ENCODE measurements at places on chromosomes 1 and 21.

DNA sequence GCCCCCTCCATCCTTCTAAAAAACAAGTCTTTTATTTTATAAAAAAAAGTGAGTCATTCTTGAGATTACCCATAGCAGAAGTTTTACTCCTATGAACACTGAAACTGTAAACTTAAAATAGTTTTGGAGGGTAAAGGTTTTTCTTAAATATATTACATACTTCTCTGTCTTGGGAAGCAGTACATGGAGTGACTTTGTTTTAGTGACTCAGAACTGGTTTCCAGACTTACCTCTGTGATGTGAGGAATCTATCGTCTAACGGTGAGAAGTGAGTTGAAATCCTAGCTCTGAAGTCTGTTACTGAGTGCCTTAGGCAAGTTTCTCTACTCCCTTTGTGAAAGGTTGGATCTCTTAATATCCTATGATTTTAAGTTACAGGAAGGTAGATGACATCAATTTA lies 176.3 kb upstream of the POU3F1 start:
- no peak for DNase-seq

- DNase-seq: no peak
Observed at GRCh38 chr1:231993968-231994455, 367.4 kb downstream of the DISC1 start.

- DNase-seq: no peak
Observed at GRCh38 chr1:41612953-41613352, 128.5 kb upstream of the EDN2 start.

DNA sequence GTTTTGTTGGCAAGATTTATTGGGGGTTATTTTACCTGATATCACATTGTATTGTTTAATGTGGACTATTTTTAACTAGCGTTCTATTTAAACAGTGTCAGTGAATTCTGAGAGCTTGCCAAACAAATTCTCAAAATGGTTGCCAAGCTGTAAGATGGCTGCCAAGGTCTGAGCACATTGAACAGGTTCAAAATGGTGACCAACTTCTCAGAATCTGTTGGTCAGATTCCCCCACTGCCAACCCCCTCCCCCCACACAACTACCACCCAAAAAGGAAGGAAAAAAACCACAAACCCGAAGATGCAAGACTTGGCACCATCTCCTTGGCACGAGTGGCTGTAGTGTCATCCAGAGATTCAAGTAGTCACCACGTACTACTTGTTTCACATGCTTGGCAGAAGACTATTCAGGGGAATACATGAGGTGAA lies 159.1 kb downstream of the NFIA start:
- DNase-seq: no peak

DNA sequence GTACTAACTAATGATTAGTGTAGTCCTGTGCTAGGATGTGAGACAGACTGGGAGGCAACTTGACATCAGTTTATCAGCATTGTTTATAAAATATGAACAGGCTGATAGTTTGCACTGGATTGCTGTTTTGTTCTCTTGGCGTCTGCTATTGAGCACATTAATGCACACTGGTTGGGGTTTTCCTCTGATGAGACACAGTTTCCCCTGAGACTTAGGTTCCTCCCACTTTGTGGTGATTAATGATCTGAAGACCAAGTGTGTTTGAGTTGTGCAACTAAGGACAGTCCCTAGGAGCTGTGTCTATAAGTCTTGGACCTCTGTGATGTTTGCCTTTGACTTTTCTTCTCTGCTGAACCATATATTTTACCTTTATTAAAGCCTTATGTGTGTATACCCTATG lies 1015.4 kb downstream of the AMY1C start:
- DNase-seq: no peak

- DNase-seq: no peak
Observed at GRCh38 chr21:18937337-18937736, 533.8 kb upstream of the TMPRSS15 start.

- DNase-seq: no peak
Observed at GRCh38 chr1:164842870-164843269, 283.9 kb downstream of the PBX1 start.

DNA sequence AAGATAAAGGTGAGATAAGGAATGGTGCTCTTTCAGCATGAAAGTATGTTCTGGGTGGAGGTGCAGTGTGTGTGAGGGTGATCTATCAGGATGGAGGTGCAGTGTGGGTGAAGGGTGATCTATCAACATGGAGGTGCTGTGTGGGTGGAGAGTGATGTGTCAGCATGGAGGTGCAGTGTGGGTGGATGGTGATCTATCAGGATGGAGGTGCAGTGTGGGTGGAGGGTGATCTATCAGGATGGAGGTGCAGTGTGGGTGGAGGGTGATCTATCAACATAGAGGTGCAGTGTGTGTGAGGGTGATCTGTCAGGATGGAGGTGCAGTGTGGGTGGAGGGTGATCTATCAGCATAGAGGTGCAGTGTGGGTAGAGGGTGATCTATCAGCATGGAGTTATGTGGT lies 12.3 kb upstream of the MAP10 start:
- no peak for DNase-seq

DNA sequence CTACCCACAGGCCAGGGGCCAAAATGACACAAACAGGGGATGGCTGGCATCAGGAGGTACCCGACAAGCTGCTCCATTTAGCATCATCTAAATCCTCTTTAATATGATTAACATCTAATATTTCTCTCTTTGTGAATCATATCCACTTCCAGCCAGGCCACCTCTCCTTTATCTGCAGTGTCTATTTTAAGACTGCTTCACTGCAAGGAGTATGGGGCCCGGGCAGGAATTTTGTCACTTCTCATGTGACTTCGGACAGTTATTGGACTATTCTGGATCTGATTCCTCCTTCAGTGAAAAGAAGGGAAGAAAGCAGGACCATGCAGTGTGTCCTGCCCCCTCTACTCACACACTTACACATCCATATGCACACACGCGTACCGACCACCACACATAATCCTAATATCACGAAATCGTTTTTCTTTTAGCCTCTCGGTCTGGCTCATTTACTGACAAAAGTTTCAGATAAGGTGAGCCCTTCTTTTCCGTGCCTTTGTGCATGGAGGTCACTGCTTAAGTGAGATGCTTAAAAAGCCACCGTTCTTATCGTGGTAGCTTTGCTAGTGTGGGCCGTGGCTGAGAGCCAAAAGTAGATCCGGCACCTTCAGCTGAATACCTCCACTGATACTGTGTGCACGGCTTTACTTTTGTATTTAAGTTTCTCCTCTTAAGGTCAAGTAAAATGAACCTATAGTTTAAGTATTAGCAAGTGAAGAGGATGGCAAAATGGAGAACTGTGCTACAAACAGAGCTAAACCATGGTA lies 26.0 kb downstream of the PROX1 start:
- DNase-seq: no peak

DNA sequence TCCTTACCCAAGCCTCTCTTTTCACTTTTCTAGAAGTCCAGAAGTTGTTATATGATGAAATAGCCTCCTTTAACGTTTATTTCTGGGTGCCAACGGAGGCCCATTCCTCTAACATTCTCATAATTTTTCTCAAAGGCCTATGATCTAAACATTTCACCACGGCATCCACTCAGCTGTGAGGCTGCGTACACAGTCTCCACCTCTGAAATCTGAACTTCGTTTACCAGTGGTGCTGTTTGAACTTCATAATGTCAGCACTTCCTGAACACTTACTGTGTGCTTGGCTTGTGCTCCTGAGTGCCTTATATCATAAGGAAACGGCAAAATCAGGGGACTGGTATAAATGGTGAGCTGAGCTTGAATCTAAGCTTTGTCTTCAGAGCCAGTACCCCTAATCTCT lies 12.0 kb upstream of the RBP7 start:
- DNase-seq: no peak

DNA sequence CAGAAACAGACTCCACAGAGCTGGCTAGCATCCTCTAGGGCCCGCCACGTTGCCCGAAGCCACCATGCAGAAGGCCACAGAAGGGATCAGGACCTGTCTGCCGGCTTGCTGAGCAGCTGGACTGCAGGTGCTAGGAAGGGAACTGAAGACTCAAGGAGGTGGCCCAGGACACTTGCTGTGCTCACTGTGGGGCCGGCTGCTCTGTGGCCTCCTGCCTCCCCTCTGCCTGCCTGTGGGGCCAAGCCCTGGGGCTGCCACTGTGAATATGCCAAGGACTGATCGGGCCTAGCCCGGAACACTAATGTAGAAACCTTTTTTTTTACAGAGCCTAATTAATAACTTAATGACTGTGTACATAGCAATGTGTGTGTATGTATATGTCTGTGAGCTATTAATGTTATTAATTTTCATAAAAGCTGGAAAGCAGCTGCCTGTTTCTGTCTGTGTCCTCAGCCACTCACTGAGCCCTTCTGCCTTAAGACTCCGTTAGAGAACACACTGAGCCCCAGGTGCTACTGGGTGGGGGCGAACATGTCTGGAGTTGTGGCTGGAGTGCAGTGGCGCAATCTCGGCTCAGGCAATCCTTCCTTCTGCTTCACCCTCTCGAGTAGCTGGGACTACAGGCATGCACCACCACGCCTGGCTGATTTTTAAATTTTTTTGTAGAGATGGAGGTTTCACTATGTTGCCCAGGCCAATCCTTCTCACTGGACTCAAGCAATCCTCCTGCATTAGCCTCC lies 14.8 kb downstream of the MFSD2A start:
- no peak for DNase-seq

GRCh38 chr1:92134331-92134730 lies 54.2 kb downstream of the BTBD8 start:
- DNase-seq: no peak

DNA sequence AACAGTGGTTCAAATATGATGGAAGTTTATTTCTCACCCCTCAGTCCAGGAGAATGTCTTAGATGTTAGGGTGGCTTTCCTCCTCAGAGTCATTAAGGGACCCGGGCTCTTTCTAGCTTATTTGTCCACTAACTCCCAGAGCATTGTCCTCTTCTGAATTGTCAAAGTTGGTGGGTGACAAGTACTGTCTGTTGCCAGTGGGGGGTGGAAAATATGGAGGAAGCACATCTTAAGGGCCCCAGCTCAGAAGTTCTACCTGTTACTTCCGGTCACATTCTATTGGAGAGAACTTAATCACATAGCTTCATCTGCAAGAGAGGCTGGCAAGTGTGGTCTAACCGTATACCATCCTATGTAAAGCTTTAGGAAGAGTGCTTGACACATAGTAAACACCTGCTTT lies 7.1 kb downstream of the CLIC4 start:
- no peak for DNase-seq

GRCh38 chr1:103265551-103265950 lies 157.2 kb upstream of the COL11A1 start:
- DNase-seq: no peak

GRCh38 chr1:50766688-50767087 lies 193.4 kb downstream of the FAF1 start:
- DNase-seq: no peak

DNA sequence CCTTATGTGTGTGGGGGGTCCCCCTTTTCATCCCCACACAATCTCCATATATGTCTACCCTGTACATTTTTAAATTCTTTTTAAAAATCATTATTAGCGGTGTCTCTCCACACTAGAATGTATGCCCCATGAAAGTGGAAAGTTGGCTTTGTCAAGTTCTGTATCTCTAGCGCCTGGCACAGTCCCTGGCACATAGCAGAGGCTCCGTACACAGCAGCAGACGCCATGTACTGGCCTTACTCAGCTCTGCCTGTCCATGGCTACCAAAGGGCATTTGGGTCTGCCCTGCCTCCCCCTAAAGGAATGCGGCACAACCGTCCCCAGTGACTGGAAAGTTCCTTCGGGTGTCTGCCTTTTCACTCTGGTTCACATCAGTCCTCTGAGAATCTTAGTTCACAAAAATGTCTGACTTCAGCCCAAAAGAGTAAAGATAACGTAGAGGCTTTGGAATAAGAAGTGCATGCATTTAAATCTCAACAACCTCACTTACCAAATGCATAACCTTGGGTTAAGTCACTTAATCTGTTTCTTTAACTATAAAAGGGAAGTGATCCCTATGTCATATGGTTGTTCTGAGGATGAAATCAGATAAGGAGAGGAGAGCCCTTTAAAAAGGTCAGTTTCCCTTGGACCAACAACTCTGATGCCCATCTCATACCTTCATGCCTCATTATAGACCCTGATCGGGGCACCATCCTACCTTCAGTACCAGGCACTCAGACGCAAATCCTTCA lies 61.1 kb downstream of the CD46 start:
- DNase-seq: no peak

GRCh38 chr1:54310439-54311328 lies 95.5 kb downstream of the SSBP3 start:
- no peak for DNase-seq

DNA sequence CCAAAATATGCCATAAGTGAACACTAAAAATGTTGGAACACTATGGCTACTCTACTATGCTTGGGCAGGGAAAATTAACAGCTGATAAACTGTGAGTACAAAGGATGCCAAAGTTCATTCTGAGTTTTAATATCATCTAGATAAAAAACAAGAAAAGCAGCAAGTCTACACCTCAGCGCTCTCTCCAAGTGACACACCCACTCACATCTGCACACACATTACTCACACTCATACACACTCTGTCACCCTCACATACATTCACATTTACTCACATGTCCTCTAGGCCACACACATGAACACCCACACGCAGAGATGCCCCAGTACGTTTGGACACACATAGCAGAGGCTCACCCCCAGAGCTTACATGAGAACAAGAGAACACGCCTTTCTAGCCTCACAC lies 87.3 kb upstream of the RAB4A start:
- no peak for DNase-seq

- DNase-seq: no peak
Observed at GRCh38 chr1:230992100-230992774, 13.3 kb downstream of the ARV1 start.

GRCh38 chr1:147218606-147219005 lies 6.5 kb downstream of the FMO5 start:
- no peak for DNase-seq

- DNase-seq: no peak
Observed at GRCh38 chr1:210944252-210944651, 189.7 kb downstream of the KCNH1 start.

GRCh38 chr1:89941110-89941766 lies 53.7 kb upstream of the ZNF326 start:
- DNase-seq: no peak

DNA sequence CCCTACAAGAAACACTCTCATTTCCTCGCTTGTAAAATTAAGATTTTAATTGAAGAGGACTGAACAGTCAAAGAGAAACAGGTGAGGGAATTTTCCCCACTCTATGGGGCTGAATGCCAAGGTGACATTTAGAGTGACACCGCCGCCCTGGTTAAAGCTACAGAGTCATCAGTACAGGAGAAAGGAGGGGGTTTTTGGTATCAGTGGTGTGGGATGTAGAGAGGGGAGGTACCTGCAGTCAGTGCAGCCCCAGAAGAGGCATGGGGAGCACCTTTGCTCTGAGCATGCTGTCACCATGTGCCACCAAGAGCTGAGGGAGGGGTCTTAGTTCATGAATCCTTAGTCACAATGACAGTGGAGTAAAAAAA lies 2.8 kb downstream of the DIRAS3 start:
- no peak for DNase-seq

All from NCI-H2107 (cell line).